ENCODE measurements at places on chromosomes 11 and 22.
A peak's percentile ranks its signal among the peaks of the same experiment; 100 is the strongest.

DNA sequence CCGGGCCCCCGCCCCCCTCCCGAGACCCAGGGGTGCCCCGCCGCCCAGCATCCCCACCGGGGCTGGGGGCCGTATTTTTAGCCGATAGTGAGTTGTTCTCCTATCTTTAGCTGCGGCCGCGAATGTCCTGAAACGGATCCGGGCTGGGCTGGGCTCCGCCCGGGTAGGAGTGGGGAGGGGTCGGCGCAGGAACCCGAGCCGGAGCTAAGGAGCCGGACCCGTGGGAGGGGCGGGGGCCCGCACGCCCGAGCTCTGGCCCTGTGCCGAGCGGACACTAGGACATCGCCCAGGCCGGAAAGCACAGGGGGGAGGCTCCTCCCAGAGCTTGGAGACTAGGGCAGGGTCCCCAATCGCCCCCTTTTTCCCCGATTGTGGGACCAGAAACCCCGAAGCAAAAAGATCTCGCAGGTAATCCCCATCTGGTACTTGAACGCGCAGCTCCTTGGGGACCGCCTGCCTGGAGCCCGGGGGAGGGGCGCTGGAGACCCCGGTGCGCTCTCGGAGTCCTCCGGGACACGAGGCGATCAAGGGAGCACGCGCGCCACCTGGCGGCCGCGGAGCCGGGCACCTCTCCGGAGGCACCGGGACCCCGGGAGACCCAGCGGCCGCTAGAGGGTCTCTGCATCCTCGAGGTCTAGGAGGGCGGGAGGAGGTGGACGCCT lies 669 bp downstream of the CDC42EP2 start:
- DNase-seq: peak; percentile 67

DNA sequence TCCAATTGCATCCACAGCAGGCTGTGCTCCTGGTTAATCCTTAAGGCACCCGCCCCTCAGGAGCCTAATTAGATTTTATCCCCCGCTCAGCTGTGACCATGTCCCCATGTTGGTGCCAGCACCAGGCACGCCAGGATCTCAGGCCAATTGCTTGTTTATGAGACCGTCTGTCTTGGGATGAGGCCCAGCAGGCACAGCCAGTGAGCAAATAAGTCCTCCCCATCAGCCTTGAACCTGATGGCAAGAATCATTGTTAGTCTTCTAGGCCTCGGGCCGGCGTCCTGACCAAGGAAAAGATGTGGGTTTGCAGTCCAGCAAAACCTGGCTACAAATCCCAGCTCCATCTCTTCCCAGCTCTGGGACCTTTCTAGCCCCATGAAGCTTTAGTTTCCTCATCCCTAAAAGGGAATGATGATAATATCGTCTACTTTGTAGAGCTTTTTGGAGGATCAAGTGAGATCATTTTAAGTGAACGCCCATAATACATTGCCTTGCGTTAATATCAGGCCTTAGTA lies 57.3 kb downstream of the TP53I11 start:
- no peak for DNase-seq

- DNase-seq: no peak
Observed at GRCh38 chr11:35063488-35063931, 75.5 kb upstream of the CD44 start.

DNA sequence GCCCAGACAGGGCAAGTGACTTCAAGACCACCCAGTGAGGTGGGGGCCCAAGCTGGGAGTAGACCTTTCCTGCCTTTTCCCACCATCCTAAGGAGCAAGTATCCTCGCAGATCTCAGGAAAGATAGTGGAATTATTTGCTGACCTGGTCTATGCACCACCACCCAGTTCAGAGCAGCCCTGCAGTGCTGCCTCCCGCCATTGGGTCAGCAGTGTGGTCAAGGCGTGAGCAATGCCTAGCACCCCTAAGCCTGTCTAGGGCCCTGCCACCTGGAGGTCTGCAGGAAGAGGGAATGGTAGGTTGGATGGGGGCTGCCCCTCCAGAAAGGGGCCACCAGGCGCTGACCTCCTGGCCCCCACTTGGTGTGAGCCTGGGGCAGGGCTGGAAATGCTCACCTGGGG lies 6.5 kb downstream of the MTFP1 start:
- no peak for DNase-seq

- no peak for DNase-seq
Observed at GRCh38 chr11:111305876-111306275, 7.5 kb downstream of the POU2AF3 start.

GRCh38 chr11:70128435-70128906 lies 50.4 kb downstream of the ANO1 start:
- DNase-seq: no peak

GRCh38 chr11:67632175-67632981 lies 2.6 kb upstream of the NUDT8 start:
- DNase-seq: no peak

GRCh38 chr11:62880231-62880802 lies 379 bp upstream of the SLC3A2 start:
- DNase-seq: peak; percentile 7

- no peak for DNase-seq
Observed at GRCh38 chr22:35952576-35952975, 76.0 kb downstream of the RBFOX2 start.

DNA sequence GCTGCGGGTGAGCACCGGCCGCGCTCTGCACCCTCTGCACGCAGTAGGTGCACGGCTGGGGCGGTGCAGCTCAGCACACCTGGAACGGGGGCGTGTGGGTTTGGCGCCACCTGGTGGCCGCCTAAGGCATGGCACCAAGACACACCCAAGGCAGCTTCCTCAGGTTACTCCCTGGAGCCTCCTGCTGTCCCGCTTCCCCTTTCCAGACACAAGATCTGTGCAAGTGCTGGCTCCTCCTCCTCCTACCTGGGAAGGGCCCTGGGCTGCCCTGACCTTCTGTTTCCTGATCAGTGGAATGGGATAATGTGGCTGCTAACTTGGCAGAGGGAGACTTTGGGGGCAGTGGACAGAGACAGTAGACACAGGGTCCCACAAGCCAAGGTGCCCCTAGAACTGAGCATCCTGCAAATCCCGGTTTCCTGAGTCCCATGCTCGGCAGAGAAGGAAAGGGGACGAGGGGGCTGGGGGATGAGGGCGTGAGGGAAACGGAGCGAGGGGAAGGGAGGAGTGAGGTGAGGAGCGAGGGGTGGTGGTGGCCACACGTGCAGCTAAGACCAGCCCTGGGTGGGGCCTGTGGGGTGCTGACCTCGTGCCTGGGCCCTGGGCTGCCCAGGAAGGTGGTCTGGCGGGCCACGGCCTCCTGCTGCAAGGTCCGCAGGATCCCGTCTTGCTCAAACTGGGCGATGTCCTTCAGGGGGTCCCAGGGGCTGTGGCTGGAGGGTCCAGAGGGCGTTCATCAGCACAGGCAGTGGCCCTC lies 34.8 kb upstream of the CARS1 start:
- DNase-seq: peak; percentile 53

DNA sequence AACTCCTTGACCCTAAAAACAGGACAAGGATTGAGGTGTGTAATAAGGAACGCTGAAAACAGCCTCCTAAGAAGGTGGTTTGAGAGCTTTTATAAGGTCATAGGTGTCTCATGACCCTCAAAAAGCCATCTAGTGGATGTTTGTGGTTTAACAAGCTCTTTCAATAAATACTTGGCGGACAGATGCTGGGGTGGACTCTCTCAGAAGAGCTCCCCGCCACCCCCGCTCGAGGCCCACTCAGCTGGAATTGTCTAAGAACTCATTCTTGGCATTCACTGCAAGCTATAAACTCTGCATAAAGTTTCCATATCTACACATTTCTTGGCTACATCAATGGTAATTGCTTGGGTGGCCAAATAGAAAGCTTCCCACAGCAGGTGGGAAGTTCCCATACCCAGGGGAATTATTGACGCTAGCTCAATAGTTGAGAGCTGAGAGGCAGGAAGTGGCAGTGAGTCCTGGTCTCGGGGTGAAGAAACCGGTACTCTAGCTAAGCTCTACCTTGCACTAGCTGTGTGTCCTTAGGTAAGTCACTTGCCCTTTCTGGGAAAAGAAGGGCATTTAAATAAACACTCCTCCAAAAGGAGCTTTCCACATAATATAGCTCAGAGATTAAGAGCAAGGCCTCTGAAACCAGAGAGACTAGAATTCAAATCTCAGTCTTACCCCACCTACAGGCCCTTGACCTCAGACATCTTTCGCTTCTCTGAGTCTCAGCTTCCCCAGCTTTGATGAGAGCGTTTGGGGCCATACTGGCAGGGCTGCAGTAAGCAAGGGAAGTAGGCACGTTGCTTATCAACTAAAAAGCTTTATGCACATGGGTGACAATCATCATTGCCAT lies 6.4 kb downstream of the MS4A15 start:
- no peak for DNase-seq

- peak; percentile 76 for DNase-seq
Observed at GRCh38 chr11:119101759-119102423, at the start of gene DPAGT1. Gene DPAGT1, minus strand, starts transcription at chr11:119101853. Its CDS starts 198 bp downstream, at chr11:119101655.

- no peak for DNase-seq
Observed at GRCh38 chr22:45319324-45319685, 9.6 kb downstream of the FAM118A start.

- no peak for DNase-seq
Observed at GRCh38 chr11:47392546-47393162, 14.3 kb upstream of the SPI1 start.

DNA sequence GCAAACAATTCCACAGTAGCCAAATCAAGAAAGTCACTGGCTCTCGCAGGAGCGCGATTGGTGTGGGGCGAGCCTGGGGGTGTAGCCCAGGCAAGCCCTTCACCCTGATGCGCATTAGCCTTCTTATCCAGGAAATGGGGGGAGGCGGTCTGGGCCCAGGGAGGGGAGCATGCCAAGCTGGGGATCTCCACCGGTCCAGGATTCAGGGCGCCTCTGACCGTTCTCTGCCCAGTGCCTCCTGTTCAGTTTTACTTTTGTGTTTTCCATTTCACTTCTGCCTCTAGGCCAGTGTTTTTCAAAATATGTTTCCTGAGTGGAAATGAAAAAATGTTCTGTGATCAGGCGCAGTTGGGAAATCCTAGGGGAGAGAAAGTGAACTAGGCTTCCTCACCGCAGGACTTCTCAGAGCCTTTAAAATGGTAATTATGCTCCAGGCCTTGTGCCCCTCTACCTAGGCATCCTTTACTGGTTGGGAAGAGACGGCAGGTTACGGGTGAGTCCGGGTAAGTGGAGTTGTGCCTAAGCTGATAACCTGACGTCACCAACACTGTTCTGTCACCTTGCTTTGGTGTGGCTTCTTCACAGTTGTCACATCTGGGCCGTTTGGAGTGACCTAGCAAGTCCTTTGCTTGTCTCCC lies 18.4 kb downstream of the LRP5 start:
- no peak for DNase-seq

DNA sequence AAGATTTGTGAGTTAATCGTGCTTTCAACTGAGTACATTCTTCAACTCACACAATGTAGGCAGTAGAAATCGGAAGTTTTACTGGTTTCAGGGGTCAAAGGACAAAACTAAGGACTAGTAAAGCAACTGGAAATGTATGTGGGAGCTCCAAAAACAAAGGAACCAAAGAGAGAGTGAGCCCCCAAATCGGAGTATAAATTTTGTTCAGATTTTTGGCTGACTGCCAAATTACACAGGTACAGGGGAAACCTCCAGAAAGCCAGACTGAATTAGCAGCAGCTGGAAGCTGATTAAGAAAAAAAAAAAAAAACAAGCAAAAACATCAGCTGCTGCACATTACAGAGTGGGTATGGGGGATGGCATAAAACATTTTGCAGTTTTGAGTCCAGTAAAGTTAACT lies 75.2 kb upstream of the GNAZ start:
- DNase-seq: no peak

DNA sequence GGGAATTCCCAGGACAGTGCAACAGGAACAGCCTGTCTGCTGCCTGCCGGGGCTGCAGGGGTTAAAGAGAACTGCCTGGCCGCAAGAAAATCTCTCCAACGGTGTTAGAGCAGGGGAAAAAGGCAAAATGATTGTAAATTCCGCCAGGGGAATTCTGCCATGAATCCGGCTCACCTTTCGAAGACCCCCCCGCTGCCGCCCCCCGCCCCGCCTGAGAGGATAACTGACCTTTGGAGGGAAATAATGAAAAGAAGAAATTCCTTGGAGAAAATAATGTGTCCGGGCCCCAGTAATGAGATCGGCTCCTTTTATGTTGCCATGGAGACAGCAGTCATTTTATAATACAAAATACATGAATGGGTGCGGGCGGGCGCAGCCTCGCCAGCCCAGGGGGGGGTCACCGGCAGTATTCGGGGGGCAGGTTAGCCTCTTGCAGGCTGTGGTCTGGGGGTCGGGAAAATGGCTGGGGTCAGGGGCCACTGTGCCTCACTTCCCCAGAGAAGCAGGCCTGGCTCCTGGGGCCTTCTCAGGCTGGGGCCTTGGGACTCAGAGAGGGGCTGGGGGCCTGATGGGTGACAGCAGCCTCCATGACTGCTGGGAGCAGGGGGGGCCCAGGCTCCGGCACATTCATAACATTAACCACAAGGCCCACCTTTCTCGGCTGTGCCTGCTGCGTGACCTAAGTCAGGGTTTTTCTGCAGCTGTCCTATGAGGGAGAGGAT lies 228.1 kb downstream of the MN1 start:
- no peak for DNase-seq

GRCh38 chr11:85844439-85845123 lies 10.6 kb upstream of the CCDC83 start:
- no peak for DNase-seq

- DNase-seq: no peak
Observed at GRCh38 chr11:133360860-133361688, 171.2 kb downstream of the OPCML start.

DNA sequence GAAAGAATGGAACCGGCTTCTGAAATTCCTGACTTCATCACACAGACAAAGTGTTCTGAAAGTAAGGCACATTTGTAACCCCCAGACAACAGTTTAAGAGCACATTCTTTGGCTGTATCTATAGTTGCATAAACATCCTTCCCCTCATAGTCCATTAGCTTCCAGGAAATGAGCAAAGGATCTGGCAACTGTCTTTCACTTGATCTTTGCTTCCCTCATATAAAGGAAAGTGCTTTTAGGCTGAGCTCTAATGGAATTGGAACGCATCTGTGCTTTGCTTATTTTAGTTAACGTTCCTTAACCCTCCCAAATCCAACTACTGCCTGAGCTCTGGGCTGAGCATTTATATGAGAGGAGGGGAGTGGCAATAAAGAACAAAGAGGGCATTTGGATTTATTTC lies 76.9 kb upstream of the API5 start:
- no peak for DNase-seq

- DNase-seq: no peak
Observed at GRCh38 chr11:102010776-102011494, 36.3 kb upstream of the CFAP300 start.

Measured in activated T-helper 1 cell treated with anti-CD3 and anti-CD28 coated beads, Interleukin-2, amount 50 U/mL, for 16 hours (primary cell).